T-cell (primary cell): ENCODE measurements at places on chromosomes 2 and 18. TPM values are rescaled to one million over a fixed set of nuclear protein-coding genes. Genes with fewer than 3 reads are reported as not detected.

The CCDC74A gene
- 4.0 TPM for total RNA-seq

The EFEMP1 gene
- total RNA-seq: not detected

The SERPINB12 gene
- total RNA-seq: not detected

The CXCR4 gene
- 1,514 TPM for total RNA-seq

The CCDC141 gene
- total RNA-seq: 26.3 TPM

The SERPINB13 gene
- not detected for total RNA-seq

The CHRND gene
- not detected for total RNA-seq

The DAW1 gene
- total RNA-seq: not detected

The EPHA4 gene
- 58.0 TPM for total RNA-seq

The QPCT gene
- 3.1 TPM for total RNA-seq

The EHD3 gene
- total RNA-seq: 4.2 TPM

The COL4A4 gene
- 0.20 TPM for total RNA-seq

GRCh38 chr2:10482460-10482859 lies 34.3 kb upstream of the ODC1 start:
- no peak overlapping the region for H3K27ac ChIP-seq
- H3K4me3 ChIP-seq: no peak overlapping the region
- no peaks in the 10 kb centered on the region for H3K27me3 ChIP-seq
- H3K36me3 ChIP-seq: no peaks in the 10 kb centered on the region
- no peak for DNase-seq

DNA sequence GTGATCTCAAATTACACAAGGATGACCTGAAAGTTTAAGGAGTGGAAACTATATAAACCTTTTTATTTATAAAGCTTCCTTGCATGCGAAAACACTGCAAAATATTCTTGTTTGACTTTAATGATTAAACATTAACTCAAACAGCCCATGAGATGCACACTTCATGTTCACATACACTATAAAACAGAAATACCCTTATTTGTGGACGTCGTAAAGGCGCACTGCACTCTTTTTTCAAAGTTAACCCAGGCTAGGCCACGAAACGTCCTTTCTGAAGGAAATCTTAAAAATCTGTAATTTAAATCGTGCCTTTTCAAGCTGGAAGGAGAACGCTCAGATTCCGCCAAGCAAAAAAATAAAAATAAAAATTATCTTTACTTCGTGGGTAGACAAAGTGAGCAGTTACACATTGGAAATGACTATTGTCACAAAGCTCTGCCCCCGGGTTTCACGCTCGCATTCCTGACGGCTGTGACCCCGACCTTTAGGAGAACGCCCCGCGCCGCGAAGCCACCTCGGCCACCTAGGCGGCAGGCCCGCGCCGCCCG lies 728 bp downstream of the FAM168B start:
- no peak for DNase-seq
- peak overlapping the region; percentile 63 for H3K4me3 ChIP-seq
- no peaks in the 10 kb centered on the region for H3K36me3 ChIP-seq
- H3K27me3 ChIP-seq: no peaks in the 10 kb centered on the region
- H3K4me1 ChIP-seq: peaks cover 30% of the 10 kb centered on the region

DNA sequence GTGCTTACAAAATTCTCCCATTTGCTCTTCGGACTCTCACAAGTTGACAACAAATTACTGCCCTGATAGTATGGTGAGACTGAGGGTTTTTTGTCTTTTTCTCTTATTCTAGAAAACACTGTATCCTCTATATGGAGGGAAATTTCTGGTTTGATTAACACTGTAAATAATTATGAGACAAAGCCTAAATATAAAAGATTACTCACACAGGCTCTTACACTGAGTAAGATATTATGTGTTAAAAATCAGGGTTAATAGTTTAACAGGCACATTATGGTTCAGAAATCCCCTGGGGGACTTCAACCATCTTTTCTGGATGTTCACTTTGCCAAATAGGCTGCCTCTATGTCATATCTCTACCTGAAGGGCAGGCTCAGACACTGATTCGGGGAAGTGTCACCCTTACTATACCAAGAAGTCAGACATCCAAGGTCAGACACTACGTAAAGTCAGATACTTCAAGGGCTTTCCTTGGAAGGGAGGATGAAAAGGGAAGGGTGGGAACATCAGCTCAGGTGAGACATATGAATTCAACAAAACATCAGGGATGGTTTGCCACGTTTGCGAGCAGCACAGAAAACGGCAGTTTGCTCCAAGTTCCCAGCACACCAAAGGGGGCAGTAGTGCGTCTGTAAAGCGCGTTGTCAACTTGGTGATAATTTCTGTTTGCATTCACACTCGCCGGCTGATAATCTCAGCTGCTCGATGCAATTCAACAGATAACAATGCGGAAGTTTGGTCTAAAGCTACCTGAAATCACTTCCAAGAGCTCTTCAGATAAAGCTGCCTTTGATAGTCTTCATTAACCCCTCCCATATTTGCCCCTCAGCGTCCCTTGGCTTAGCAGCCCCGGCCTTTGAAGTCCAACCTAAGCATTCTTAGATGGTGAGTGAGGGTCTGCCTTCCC lies 972 bp upstream of the RASGRP3 start:
- no peaks in the 10 kb centered on the region for H3K36me3 ChIP-seq
- H3K4me1 ChIP-seq: peaks cover 14% of the 10 kb centered on the region

DNA sequence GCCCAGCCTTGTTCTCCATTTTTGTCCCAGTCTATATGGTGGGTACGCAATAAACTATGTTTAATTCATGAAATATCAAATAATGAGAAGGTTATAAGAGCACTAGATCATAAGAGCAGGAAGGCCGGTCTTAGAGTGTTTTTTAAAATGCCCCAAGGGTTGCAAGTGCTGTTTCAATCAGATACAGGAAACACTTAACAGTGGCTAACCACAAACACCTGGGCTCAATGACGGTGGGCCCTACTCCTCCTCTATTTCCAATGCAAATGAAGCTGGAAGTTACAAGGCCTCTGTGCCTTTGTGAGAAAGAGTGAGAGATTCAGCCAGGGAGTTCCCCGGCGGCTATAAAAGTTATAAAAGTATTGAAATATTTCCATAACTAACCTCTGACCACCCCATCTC lies 18.9 kb upstream of the WDR33 start:
- H3K36me3 ChIP-seq: no peaks in the 10 kb centered on the region
- no peaks in the 10 kb centered on the region for H3K27me3 ChIP-seq
- H3K4me3 ChIP-seq: no peak overlapping the region
- peak overlapping the region; percentile 80 for H3K27ac ChIP-seq

DNA sequence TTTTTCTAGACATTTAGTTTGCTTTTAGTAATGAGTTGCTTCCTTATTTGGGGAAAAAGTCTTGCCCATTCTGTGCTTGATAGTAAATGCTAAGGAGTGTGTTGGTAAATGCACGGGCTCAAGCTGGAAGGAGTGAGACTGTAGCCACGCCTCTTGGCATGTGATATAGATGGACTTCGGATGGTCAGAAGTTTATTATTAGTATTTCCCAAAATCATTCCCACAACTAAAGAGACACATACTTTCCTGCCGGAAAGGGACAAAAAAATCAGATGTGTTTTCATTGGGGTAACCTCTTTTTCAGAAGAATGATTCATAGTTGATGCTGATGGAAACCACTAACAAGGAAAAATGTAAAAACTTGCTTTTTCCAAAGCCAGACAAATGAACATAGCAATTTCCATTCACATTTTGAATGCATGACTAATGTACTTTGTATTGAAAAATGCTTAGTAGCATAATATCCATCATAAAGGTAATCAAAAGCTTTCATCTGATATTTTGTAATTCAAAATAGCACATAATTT lies 133.2 kb downstream of the ZNF532 start:
- H3K4me1 ChIP-seq: no peaks in the 10 kb centered on the region
- no peak for DNase-seq
- peaks cover 3% of the 10 kb centered on the region for H3K27me3 ChIP-seq
- no peak overlapping the region for H3K4me3 ChIP-seq
- no peaks in the 10 kb centered on the region for H3K36me3 ChIP-seq
- no peak overlapping the region for H3K27ac ChIP-seq

GRCh38 chr2:240604291-240604938 lies 17.9 kb downstream of the CAPN10 start:
- no peaks in the 10 kb centered on the region for H3K27me3 ChIP-seq
- no peak overlapping the region for H3K27ac ChIP-seq

DNA sequence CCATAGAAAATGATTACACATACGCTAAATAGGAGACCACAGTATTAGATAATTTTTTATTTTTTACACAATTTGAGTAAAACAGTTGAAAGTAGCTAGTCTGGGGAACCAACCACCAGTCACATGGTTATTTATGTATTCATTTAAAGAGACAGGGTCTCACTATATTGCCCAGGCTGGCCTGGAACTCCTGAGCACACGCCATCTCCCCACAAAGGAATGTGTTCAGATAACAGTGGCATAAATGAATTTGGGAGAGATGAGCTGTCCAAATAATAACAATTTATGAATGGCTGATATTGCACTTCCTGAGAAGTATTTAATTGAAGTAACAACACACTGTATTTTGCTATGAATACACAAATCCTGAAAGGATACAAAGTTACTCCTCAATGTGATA lies 39.7 kb downstream of the KIDINS220 start:
- H3K27me3 ChIP-seq: no peaks in the 10 kb centered on the region
- no peaks in the 10 kb centered on the region for H3K4me1 ChIP-seq
- no peak overlapping the region for H3K27ac ChIP-seq
- no peak overlapping the region for H3K4me3 ChIP-seq
- DNase-seq: no peak

DNA sequence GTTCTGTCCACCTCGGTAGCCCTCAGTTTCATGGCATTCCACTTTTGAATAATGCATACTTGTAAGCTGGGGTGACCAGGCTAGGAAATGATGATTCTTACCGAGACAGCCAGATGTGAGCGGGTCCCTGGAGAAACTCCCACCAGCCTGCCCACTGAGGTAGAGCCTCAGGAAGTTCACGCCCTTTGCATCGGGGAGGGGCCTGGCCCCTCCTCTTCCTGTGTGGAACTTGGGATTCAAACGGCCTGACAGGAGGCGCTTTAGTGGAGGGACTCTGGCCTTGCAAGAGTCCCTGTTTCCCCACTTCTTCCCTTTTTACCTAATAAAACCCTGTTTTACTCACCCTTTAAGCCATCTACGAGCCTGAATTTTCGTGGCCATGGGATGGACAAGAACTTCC lies 44.6 kb downstream of the MRO start:
- H3K27me3 ChIP-seq: peaks cover under 1% of the 10 kb centered on the region
- no peak for DNase-seq
- H3K36me3 ChIP-seq: no peaks in the 10 kb centered on the region
- no peaks in the 10 kb centered on the region for H3K4me1 ChIP-seq

DNA sequence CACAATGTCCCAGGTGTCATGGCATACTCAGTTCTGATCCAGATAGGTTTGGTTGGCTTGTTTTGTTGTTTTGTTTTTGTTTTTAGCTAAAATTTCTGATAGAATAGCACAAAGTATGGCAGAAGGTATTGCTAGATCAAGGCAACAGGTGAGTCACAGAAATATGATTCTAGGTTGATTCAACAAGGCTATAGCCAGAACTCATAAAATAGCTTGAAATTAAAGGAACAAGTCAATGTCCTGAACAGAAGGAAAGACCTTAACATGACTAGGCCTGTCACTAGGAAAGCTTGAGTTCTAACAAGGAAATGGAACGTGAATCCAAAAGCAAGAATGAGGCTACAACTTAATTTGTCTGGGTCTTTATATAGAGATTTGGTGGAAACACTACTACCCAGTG lies 157.1 kb downstream of the GALNT3 start:
- DNase-seq: no peak
- H3K4me1 ChIP-seq: no peaks in the 10 kb centered on the region
- H3K27me3 ChIP-seq: no peaks in the 10 kb centered on the region
- H3K36me3 ChIP-seq: no peaks in the 10 kb centered on the region
- H3K4me3 ChIP-seq: no peak overlapping the region

GRCh38 chr2:139411236-139411635 lies 631.0 kb upstream of the NXPH2 start:
- DNase-seq: no peak
- H3K36me3 ChIP-seq: no peaks in the 10 kb centered on the region
- H3K4me3 ChIP-seq: no peak overlapping the region
- no peak overlapping the region for H3K27ac ChIP-seq

DNA sequence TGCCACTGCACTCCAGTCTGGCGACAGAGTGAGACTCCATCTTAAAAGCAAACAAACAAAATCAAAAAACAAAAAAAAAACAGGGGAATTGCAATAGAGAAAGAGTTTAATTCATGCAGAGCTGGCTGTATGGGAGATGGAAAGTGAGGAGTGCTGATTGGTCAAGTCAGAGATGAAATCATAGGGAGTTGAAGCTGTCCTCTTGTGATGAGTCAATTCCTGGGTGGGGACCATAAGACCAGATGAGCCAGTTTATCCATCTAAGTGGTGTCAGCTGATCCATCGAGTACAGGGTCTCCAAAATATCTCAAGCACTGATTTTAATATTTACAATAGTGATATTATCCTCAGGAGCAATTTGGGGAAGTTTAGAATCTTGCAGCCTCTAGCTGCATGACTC lies 45.3 kb downstream of the FRZB start:
- no peaks in the 10 kb centered on the region for H3K4me1 ChIP-seq
- no peak overlapping the region for H3K27ac ChIP-seq
- DNase-seq: no peak
- H3K36me3 ChIP-seq: no peaks in the 10 kb centered on the region

GRCh38 chr2:5730386-5730785 lies 38.2 kb downstream of the SOX11 start:
- H3K4me1 ChIP-seq: no peaks in the 10 kb centered on the region
- no peak for DNase-seq

- H3K27me3 ChIP-seq: no peaks in the 10 kb centered on the region
- no peaks in the 10 kb centered on the region for H3K4me1 ChIP-seq
- H3K4me3 ChIP-seq: no peak overlapping the region
- DNase-seq: no peak
- no peaks in the 10 kb centered on the region for H3K36me3 ChIP-seq
- H3K27ac ChIP-seq: no peak overlapping the region
These were observed 167.7 kb downstream of the ANAPC1 start for GRCh38 chr2:111715987-111716904.

- H3K4me3 ChIP-seq: no peak overlapping the region
- H3K4me1 ChIP-seq: no peaks in the 10 kb centered on the region
- no peaks in the 10 kb centered on the region for H3K27me3 ChIP-seq
- no peaks in the 10 kb centered on the region for H3K36me3 ChIP-seq
- no peak for DNase-seq
These were observed 663.6 kb downstream of the IRS1 start for GRCh38 chr2:226135861-226136548.

DNA sequence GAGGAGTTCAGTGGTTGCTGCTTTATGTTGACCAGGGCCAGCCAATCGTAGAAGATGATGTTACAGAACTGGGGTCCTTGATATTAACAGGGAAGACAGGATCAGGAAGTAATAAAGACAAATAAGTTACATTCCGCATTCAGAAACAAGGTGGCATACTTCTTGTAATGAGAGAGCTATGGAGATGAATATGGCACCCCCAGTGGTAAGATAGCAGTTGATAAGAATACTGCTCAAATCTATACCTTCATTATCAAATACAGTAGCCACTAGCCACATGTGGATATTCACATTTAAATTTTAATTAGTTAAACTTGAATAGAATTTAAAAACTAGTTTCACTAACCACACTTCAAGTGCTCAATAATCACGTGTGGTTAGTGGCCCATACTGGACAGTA lies 290.4 kb upstream of the RBMS1 start:
- no peaks in the 10 kb centered on the region for H3K27me3 ChIP-seq
- no peak for DNase-seq
- H3K4me3 ChIP-seq: no peak overlapping the region
- H3K4me1 ChIP-seq: no peaks in the 10 kb centered on the region

- H3K4me3 ChIP-seq: no peak overlapping the region
- DNase-seq: no peak
- H3K27me3 ChIP-seq: no peaks in the 10 kb centered on the region
These were observed 16.2 kb downstream of the EPB41L3 start for GRCh38 chr18:5527603-5528002.

- H3K4me1 ChIP-seq: no peaks in the 10 kb centered on the region
- no peak for DNase-seq
- H3K4me3 ChIP-seq: no peak overlapping the region
- H3K36me3 ChIP-seq: no peaks in the 10 kb centered on the region
These were observed 6.0 kb downstream of the SCN2A start for GRCh38 chr2:165245081-165245793.
